Femur (tissue), 1 donor: ENCODE measurements at places on chromosomes 3 and 15.

DNA sequence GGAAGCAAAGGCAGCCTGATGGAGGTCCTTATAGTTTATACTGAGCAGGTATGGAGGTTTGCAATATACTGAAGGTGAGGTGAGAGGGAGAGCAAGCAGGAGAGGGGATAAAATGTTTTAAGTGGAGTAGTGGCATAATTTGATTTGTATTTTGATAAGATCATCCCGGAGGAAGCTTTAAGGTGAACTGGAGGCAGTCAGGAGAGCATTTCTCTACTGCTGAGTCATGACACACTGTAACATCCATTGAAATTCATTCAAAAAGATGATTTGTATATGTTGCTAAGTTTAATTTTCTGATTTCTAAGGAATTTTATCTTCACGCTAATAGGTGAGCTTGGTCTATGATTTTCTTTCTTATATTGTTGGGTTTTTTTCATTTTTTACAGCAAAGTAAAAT is 81.4 kb downstream of the SERPINI1 start:
- no peak for DNase-seq

DNA sequence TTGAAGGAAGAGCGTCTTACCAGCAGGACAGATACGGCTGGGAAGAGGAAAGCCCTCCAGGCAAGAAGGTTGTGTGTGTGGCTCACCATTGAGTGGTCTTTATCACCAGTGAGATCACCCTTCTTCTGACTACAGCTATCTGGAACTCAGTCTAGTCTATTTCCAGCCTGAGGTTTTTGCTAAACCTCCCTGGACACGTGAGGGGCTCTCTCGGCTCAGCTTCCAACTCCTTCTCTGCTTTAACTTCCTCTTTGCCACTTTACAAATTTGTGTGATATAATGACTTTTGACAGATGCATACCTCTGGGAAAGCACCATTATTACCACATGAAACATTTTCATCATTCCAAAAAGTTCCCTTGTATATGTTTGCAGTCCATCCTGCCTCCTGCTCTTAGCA is 15.3 kb upstream of the ROPN1 start:
- no peak for DNase-seq

DNA sequence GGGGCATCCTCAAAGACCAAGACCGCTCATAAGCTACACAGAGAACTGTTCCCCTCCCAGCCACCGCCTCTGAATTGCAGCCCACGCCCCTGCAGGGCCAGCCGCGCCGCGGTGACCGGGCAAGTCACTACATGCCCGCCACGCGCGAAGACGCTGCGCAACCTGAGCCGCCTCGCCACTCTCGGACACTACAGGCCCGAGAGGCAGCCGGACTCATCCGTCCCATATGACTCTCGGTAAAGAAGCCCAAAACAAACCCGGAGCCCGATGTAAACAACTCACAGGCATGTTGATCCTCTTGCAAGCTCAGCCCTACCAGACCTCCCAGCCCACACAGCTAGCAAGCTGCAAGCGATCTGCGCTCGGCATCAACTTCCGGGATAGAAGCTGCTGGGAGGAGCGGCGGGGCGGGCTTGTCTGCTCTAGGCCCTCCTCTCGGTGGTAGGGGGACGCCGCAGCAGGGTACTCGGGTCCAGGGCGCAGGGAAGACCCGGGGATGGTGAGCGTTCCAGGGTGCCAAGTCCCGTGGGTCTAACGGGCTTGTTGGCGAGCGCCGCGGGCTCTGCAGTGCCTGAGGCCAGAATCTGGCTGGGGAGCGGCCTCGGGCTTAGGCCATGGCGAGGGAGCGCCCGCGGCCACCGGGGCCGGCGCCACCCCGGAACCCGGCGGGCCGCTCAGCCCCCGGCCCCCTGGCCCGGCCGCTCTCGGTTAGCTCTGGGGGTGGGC is at the start of gene RPS27L:
TSS of gene RPS27L (minus strand) at position 360 of the 726 bp plus-strand sequence. CDS start at position 288, 72 bp downstream.
- peak; percentile 96 for DNase-seq

- DNase-seq: peak; percentile 51
Observed at GRCh38 chr3:184259878-184260723, 1.3 kb downstream of the CAMK2N2 start.

GRCh38 chr3:57779666-57780065 is 23.6 kb downstream of the SLMAP start:
- DNase-seq: no peak

DNA sequence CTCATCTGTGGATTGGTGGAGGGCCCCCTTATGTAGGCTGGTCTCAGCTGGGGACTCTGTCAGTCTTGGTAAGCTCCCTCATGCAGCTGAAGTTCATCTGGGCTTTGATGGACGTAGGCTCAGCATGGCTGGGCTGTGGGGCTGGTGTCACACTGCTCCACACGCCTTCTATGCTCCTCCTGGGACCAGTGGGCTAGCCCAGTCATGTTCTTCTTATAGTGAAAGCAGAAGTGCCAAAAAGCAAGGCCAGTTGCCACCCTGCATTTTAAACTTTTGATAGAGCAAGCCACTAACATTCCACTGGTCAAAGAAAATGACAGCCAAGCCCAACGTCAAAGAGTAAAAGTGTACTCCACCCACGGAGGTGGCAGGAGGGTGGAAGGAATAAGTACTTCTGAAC is 165.5 kb downstream of the MEX3B start:
- no peak for DNase-seq

GRCh38 chr15:89293012-89293411 is 41.6 kb downstream of the POLG start:
- no peak for DNase-seq

GRCh38 chr15:49621401-49621811 is 558 bp downstream of the DTWD1 start:
- DNase-seq: no peak

DNA sequence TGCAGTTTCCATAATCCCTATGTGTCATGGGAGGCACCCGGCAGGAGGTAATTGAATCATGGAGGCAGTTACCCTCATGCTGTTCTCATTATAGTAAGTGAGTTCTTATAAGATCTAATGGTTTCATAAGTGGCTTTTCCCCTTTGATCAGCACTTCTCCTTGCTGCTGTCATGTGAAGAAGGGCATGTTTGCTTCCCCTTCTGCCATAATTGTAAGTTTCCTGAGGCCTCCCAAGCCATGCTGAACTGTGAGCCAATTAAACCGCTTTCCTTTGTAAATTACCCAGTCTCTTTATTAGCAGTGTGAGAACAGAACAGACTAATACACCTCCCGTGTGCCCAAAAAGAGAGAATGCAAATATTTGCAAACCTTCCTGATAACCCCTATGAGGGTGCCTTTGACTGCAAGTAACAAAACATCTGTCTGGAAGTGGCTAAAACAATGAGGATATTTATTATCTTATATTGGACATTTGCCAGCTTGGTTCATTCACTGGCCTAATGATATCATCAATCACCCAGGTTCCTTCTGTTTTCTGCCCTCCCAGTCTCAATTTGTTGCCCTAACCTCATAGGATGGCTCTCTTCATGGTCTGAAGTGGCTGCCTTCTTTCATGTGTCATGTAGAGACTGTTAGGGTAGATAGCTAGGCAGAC is 68.7 kb downstream of the BHLHE40 start:
- no peak for DNase-seq

DNA sequence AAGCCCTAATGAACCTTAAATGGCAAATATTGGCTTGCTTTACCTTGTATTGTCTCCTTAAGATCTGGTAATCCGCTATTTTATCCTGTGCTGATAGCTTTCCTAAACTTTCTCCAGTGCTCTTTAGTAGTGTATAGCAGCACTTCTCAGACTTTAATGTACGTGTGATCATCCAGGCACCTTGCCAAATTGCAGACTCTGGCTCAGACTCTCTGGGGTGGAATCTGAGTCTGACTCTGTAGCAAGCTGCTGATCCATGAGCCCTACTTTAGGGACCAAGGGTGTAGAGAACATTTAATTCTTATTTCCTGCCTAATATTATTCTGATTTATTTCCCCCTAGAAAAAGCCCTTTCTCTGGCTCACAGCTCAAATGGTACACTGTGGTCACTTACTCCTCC is 518.8 kb upstream of the ZNF385D start:
- peak; percentile 73 for DNase-seq

- peak; percentile 74 for DNase-seq
Observed at GRCh38 chr15:64693134-64693533, 82.3 kb downstream of the RBPMS2 start.
